ENCODE measurements at places on chromosomes 12 and 14.

- no peak for DNase-seq
Observed at GRCh38 chr14:63904724-63905123, 51.9 kb downstream of the SYNE2 start.

- DNase-seq = no peak
Observed at GRCh38 chr14:38042322-38042721, 165.4 kb upstream of the SSTR1 start.

DNA sequence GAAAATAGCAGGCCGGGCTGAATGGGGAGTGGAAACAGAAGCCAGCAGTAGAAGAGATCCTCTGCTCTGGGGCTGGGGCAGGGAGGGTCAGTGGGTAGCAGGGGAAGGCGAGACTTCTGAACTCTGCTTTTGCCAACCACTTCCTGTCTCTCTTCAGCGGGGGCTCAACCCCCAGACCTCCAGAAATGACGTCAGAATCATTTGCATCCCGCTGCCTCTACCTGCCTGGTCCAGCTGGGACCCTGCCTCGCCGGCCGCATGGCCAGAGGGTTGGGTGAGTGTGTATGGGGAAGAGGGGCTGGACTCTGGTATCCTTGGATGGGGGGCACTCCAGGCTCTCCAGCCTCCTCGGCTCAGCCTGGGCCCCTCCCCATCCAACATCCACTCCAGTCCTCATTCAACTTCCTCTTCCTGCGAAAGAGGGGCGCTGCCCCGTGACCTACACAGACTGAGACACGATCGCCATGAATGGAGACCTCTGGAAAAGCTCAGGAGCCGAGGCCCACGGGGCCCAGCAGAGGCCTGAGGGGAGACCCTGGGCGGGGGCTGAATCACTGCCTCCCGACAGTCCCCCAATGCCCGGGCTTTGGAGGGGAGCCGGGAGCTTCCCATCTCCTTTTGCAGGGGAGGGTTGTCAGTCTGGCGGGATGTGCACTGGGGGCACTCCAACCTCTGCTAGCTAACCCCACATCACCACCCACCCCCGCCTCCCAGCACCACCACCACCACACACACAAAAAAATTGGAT is 458 bp upstream of the HOXC4 start:
- DNase-seq = no peak

DNA sequence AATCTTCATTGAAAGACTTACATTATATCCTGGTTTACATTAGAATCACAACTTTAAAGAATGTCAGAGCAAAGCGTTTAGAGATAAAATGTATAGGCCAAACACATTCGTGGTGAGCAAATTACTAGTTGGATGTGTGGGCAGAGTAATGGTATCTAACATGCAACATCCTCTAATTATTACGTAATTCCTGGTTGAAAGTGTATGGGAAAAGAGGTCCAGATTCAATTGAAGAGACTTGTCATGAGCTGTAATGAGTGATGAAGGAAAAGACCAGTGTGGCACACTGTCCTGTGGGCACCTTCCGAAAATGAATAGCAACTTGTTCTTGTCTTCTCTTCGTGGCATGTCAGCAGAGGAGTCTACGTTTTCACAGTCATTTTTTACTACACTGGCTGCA is 192.8 kb downstream of the LRIG3 start:
- DNase-seq = no peak

- DNase-seq = no peak
Observed at GRCh38 chr14:88164906-88165534, 158.0 kb downstream of the KCNK10 start.

DNA sequence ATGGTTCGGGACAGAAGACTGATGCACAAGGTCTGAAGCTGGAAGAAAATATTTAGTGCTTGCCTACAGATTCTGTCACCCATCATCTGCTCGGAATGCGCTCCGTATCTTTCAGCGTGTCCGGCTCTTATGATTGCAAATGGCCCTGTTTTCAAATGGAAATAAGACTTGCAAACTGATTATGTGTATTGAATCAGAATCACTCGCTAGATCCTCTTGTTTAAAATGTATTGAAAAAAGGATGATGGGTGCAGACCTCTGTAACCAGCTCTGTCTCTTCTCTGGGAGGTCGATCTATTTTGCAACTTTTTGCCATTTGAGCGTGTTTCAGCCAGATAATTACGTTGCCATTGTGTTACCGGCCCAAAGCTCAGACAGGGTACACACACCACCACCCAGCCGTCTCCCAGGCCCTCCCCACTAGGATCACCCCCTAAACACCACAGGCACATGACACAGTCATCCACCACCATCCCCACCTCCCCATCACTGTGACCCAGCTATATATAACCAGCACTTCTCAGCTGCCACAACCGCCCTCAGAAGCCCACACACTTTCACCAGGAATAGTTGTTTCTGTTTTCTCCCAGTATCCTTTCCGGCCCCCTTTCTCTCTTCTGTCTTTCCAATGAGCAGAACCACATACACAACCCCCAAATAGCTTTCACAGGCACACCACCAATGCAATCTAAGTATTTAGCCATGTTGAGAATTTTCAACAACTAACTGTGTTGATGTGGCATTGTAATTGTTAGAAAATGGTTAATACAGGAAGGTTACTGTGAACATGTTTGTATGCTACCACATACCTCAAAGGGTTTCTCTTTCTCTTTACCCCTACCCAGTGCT is 10.7 kb downstream of the NKX2-1 start:
- no peak for DNase-seq

- DNase-seq = no peak
Observed at GRCh38 chr12:46774322-46774633, 51.5 kb downstream of the SLC38A4 start.

GRCh38 chr12:41635626-41636364 is 447.7 kb downstream of the PDZRN4 start:
- DNase-seq = no peak

GRCh38 chr14:86541972-86542371 is 1012.0 kb downstream of the FLRT2 start:
- no peak for DNase-seq

GRCh38 chr14:56195223-56195622 is 77.0 kb downstream of the PELI2 start:
- no peak for DNase-seq

- no peak for DNase-seq
Observed at GRCh38 chr14:63544591-63545299, 1.6 kb upstream of the PPP2R5E start.

DNA sequence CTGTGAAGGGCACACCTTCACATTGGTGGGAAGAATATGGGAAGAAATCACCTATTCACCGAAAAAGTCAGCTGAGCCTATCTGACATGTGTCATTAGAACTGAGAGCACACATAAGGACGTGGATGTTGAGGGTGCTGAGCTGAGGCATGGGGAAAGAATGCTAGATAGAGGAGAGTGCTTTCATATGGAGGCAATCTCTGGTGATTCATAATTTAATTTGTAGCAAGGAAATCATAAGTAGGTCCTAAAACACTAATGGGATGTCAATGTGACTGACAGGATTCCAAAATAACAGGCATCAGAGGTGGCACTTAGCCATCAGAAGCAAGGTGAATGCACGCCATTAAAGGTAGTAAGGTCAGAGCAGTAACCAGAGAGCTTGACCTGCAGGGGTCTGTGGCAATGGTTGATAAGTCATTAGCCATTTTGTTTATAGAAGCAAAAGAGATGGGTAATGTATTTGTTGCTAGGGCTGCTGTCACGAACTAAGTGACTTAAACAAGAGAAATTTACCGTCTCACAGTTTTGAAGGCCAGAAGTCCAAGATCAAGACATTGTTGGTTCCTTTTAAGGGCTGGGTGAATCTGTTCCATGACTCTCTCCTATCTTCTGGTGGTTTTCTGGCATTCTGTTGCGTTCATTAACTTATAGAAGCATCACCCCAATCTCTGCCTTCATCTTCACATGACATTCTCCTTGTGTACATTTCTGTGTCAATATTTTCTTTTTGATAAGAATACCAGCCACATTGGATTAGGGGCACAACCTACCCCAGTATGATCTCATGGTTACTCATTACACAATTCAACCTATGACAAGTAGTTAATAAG is 69.3 kb downstream of the ANKS1B start:
- no peak for DNase-seq

- no peak for DNase-seq
Observed at GRCh38 chr12:85923767-85924331, 49.8 kb downstream of the NTS start.

DNA sequence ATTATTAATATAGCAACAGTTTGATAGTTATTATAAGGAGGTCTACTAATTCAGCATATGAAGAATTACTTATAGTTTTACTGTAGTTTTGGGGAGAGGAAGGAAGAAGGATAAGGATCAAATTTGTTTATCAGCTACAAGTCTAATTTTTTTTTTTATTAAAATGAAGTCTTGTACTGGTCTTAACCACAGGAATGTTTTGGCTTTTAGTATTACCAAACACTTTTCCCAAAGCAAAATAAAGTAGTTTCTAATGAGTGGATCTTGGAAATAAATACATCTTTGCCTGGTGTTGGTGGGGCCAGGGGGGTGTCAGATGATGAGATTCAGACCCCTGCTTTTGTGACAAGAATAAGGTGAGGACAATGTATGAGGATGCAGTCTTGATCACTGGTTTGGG is 57.2 kb upstream of the ZDHHC17 start:
- DNase-seq = no peak

- no peak for DNase-seq
Observed at GRCh38 chr14:90837355-90837754, 21.1 kb upstream of the TTC7B start.

DNA sequence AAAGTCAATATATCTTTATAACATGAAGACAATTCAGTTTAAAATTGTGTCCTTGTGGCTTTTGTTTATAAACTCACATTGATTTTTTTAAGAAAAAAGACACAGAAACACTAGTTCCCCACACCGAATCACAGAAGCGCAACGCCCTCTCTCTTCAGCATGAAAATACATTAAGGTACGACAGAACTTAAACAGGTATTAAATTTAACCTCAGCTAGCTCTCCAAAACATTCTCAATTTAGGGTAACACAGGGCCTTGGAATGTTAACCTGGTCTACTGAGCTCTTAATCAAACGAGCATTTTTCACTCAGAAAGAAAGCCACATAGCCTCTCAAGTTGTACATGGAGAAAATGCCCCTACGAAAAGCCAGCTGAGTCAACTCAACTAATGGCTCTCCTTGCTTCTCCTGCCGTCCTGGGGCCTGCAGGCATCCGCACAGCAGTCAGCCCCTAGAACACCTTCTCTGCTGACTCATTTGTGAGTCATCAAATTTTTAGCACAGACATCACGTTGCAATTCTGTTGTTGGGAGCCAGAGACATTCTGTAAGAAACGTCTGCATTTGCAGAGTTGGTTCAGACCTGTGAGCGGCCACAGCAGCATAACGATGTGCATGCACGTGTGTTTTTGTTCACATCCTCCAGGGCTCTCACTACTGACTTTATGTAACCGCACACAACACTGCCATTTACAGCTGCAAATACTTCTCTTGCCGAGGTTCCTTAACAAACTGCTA is 141.6 kb downstream of the ITPR2 start:
- DNase-seq = no peak

DNA sequence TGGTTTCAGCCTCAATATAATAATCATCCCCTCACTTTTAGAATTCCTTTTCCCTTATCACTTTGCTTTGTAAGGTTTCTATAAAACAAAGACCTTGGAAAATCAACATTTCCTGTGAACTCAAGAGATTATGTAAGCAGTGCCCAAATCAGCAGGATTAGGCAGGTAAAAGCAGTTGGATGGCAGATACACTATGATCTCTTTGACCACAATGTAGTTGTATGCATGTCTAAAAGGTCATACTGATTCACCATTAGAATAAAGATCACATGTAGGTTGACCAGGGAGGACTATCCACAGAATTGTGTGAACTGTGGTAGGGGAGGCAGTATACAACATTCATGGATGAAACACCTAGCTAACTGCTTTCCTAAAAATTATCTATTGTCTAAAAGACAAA is 57.5 kb downstream of the DENND5B start:
- DNase-seq = no peak

DNA sequence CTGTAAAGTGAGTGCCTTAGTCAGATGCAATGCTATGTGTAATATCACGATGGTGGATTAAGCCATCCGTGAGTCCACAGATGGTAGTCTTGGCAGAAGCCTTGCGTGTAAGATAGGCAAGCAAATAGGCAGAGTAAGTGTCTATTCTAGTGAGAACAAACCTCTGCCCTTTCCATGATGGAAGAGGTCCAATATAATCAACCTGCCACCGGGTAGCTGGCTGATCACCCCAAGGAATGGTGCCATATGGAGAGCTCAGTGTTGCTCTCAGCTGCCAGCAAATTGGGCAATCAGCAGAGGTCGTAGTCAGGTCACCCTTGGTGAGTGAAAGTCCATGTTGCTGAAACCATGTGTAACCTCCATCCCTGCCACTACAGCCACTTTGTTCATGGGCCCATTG is 371.2 kb upstream of the LRFN5 start:
- no peak for DNase-seq

DNA sequence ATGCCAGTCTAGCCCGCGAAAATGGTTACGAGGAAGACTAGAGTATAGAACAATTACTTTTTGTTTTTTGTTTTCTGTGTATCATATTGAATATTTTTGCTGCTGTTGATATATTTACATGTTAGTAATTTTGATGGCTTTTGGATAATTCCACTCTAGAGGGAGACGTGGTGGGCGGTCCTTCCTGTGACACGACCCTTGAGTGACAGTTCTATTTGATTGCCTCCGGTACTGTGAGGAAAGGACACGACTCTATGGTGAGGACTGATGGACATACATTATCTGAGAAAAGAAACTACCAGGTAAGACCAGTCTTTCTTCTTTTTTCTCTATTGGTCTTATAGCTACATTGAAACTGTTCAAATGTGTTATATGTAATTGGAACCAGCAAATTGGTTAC is 34.7 kb downstream of the CNOT2 start:
- no peak for DNase-seq

- peak; percentile 43 for DNase-seq
Observed at GRCh38 chr12:124837958-124838803, 25.5 kb downstream of the SCARB1 start.

DNA sequence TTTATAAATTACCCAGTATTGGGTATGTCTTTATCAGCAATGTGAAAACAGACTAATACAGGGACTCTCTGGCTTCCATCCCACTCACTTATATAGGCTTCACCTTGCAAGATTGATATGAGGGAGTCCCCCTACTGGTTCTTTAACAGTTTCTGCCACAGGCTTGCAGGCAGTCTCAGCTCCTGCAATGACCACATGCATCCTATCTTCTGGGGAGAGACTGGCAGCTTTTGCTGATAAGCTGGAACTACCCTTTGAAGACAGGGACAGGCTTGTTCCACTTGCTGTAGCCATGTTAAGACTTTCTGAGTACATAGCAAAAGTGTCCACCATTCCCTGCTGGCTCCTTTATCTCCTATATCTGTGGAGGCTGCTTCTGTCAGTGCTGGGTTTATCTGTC is 531.7 kb upstream of the FLRT2 start:
- no peak for DNase-seq

GRCh38 chr14:90027842-90028241 is 34.0 kb upstream of the KCNK13 start:
- no peak for DNase-seq

GRCh38 chr14:102094101-102094500 is 7.3 kb upstream of the HSP90AA1 start:
- DNase-seq = no peak

- DNase-seq = no peak
Observed at GRCh38 chr12:77102123-77102522, 36.8 kb upstream of the E2F7 start.

- no peak for DNase-seq
Observed at GRCh38 chr12:630656-631632, 32.3 kb downstream of the NINJ2 start.
